ENCODE measurements at places on chromosomes 7 and 10. TPM values are rescaled to one million over a fixed set of nuclear protein-coding genes. Genes with fewer than 3 reads are reported as not detected.

Gene VPS37D
- 0.18 TPM for total RNA-seq

Gene BICC1
- not detected for total RNA-seq

Gene JAKMIP3
- 1.3 TPM for total RNA-seq

GRCh38 chr10:1516492-1517165 is 220.7 kb downstream of the ADARB2 start:
- H3K4me1 ChIP-seq, result no peaks in the 10 kb centered on the region
- DNase-seq, result no peak
- no peak overlapping the region for H3K27ac ChIP-seq
- H3K27me3 ChIP-seq, result no peaks in the 10 kb centered on the region
- no peaks in the 10 kb centered on the region for H3K36me3 ChIP-seq

Gene FGL2
- total RNA-seq, result 4.0 TPM

- H3K27ac ChIP-seq, result no peak overlapping the region
- peaks cover 23% of the 10 kb centered on the region for H3K4me1 ChIP-seq
- peaks cover 24% of the 10 kb centered on the region for H3K36me3 ChIP-seq
- no peak for DNase-seq
- no peaks in the 10 kb centered on the region for H3K27me3 ChIP-seq
Measured at GRCh38 chr7:22814261-22815208, 8.1 kb downstream of the TOMM7 start.

GRCh38 chr10:115094416-115095140 is 1.4 kb downstream of the ATRNL1 start:
- no peak for DNase-seq
- peaks cover 52% of the 10 kb centered on the region for H3K27me3 ChIP-seq

- H3K4me1 ChIP-seq, result peaks cover 15% of the 10 kb centered on the region
- H3K36me3 ChIP-seq, result peaks cover 35% of the 10 kb centered on the region
- no peak overlapping the region for H3K27ac ChIP-seq
- H3K27me3 ChIP-seq, result peaks cover 7% of the 10 kb centered on the region
- H3K4me3 ChIP-seq, result no peak overlapping the region
- DNase-seq, result peak; percentile 8
Measured at GRCh38 chr7:26369593-26369992, 77.9 kb downstream of the SNX10 start.

- H3K4me1 ChIP-seq, result no peaks in the 10 kb centered on the region
- no peak for DNase-seq
- H3K36me3 ChIP-seq, result no peaks in the 10 kb centered on the region
- no peak overlapping the region for H3K4me3 ChIP-seq
Measured at GRCh38 chr10:84665883-84666463, 337.6 kb downstream of the CCSER2 start.

GRCh38 chr7:99713995-99714570 is 20.9 kb downstream of the CYP3A7 start:
- no peak for DNase-seq
- no peak overlapping the region for H3K4me3 ChIP-seq
- no peaks in the 10 kb centered on the region for H3K4me1 ChIP-seq
- no peaks in the 10 kb centered on the region for H3K27me3 ChIP-seq
- no peaks in the 10 kb centered on the region for H3K36me3 ChIP-seq

GRCh38 chr10:92291921-92292845 is 1.2 kb downstream of the MARCHF5 start:
- peak; percentile 44 for DNase-seq
- peak overlapping the region; percentile 85 for H3K27ac ChIP-seq
- H3K4me1 ChIP-seq, result peaks cover 33% of the 10 kb centered on the region
- H3K27me3 ChIP-seq, result no peaks in the 10 kb centered on the region
- H3K36me3 ChIP-seq, result peaks cover 20% of the 10 kb centered on the region
- peak overlapping the region; percentile 93 for H3K4me3 ChIP-seq

Gene RSPH10B2
- 0.20 TPM for total RNA-seq

DNA sequence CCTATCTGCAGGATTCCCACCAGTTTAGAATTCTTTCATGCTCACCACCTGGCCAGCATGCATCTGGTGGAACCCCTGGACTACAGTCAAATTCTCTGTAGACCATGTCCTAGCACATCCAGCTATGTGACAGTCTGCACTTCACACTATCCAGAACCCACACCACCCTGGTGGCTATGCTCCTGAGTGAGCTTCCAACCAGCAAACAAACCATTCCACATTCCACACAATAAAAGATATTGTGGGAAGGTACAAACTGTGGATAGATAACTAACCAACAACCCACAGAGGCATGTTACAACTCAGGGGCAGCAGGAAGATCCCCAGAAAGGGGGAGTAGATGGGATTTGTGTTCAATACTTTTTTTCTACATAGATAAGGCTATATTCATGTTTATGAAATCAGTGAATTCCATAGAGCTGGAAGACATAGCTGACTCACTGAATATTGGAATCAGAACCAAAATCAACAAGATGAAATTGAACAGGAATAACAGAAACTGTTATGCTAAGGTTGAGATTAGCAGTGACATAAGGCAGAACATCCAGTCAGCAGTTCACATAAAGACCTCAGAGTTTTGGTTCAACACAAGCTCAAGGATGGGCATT is 72.5 kb downstream of the LRRC17 start:
- H3K27me3 ChIP-seq, result no peaks in the 10 kb centered on the region
- H3K27ac ChIP-seq, result no peak overlapping the region
- no peak for DNase-seq
- H3K36me3 ChIP-seq, result no peaks in the 10 kb centered on the region

DNA sequence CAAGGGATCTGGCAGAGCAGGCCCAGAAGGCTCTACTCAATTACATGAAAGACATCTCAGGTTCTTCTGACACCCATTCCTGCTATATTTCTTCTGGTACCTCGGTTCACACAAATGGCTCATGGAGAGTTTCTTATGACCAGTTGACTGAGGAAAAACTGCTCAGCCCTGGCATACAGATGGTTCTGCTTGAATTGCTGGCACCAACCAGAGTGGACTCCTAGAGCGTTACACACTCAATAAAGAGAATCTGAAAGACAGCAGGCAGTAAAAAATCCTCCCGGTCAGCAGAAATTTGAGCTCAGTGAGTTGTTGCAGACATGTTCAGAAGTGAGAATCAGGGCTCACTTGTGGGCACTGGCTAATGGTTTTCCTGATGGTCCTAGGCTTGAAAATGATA is 434.4 kb downstream of the TCERG1L start:
- no peak for DNase-seq
- no peaks in the 10 kb centered on the region for H3K27me3 ChIP-seq
- no peaks in the 10 kb centered on the region for H3K36me3 ChIP-seq
- H3K4me3 ChIP-seq, result no peak overlapping the region
- no peak overlapping the region for H3K27ac ChIP-seq
- no peaks in the 10 kb centered on the region for H3K4me1 ChIP-seq

Gene TMED4
- 79.6 TPM for total RNA-seq

DNA sequence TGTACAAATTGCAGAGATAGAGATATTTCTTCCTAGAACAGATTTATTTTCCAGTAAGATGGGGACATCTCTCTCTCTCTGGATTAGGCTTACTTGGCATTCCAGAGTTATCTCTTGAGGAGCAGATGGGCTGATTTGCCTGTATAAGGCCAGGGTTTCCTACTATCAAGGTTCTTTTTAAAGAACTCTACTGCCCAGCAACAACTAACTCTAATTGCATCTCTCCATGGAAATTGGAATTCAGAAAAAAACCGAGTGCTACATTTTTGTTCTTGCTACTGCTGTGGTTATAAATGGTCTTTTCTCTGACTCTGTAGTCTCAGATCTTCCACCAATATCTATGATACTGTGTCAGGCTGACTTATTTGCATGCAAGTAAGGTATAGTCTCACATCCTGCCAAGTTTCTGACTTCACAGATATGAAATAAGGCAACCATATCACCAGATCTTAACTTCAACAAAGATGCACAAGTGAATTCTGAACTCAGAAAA is 161.1 kb downstream of the CRPPA start:
- H3K36me3 ChIP-seq, result no peaks in the 10 kb centered on the region
- no peaks in the 10 kb centered on the region for H3K27me3 ChIP-seq
- H3K27ac ChIP-seq, result no peak overlapping the region
- H3K4me3 ChIP-seq, result no peak overlapping the region
- no peaks in the 10 kb centered on the region for H3K4me1 ChIP-seq

GRCh38 chr10:11437391-11438142 is 173.9 kb downstream of the USP6NL start:
- H3K27me3 ChIP-seq, result peaks cover 7% of the 10 kb centered on the region
- no peaks in the 10 kb centered on the region for H3K36me3 ChIP-seq
- H3K27ac ChIP-seq, result no peak overlapping the region
- H3K4me3 ChIP-seq, result no peak overlapping the region
- H3K4me1 ChIP-seq, result peaks cover 12% of the 10 kb centered on the region

GRCh38 chr7:129535896-129536295 is 33.6 kb downstream of the SMKR1 start:
- peak overlapping the region; percentile 27 for H3K27ac ChIP-seq
- no peaks in the 10 kb centered on the region for H3K36me3 ChIP-seq
- peaks cover 14% of the 10 kb centered on the region for H3K4me1 ChIP-seq
- no peak for DNase-seq
- no peak overlapping the region for H3K4me3 ChIP-seq
- peaks cover 2% of the 10 kb centered on the region for H3K27me3 ChIP-seq

Gene CFAP43
- total RNA-seq, result not detected

GRCh38 chr7:135143885-135144668 is 3.8 kb upstream of the TMEM140 start:
- H3K27ac ChIP-seq, result no peak overlapping the region
- H3K4me1 ChIP-seq, result peaks cover 28% of the 10 kb centered on the region
- no peaks in the 10 kb centered on the region for H3K36me3 ChIP-seq
- H3K27me3 ChIP-seq, result no peaks in the 10 kb centered on the region

Gene MYO3A
- not detected for total RNA-seq

GRCh38 chr10:101130984-101131961 is at the start of gene TLX1:
TLX1 (plus strand) TSS chr10:101131300; CDS start chr10:101131542, 242 bp downstream.
- H3K4me3 ChIP-seq, result no peak within 1 kb of the TSS
- H3K36me3 ChIP-seq, result no peaks in the 10 kb centered on the region
- H3K4me1 ChIP-seq, result peaks cover 8% of the 10 kb centered on the region
- H3K27me3 ChIP-seq, result peaks cover 87% of the 10 kb centered on the region
- no peak for DNase-seq

- no peaks in the 10 kb centered on the region for H3K36me3 ChIP-seq
- no peak overlapping the region for H3K4me3 ChIP-seq
- DNase-seq, result no peak
- H3K27ac ChIP-seq, result no peak overlapping the region
- H3K4me1 ChIP-seq, result no peaks in the 10 kb centered on the region
Measured at GRCh38 chr7:135808206-135808605, 59.6 kb upstream of the FAM180A start.

DNA sequence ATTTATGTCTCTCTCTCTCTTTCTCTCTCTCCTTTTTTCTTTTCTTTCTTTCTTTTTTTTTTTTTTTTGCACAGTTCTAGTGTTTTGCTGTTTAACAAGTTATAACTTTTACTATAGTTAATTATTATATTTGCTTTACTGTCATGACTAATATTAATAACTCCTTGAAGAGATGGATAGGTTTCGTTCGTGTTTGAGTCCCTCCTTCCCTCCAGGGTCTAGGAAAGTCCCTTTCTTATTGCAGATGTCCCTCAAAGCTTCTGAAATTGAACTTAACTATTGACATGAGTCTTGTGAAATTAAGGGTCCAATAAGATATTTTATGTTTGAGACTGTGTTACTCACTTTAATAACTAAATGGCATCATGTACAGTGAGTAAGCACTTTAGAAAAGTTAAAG is 131.4 kb downstream of the PLXDC2 start:
- no peak overlapping the region for H3K4me3 ChIP-seq
- DNase-seq, result no peak
- no peaks in the 10 kb centered on the region for H3K36me3 ChIP-seq

DNA sequence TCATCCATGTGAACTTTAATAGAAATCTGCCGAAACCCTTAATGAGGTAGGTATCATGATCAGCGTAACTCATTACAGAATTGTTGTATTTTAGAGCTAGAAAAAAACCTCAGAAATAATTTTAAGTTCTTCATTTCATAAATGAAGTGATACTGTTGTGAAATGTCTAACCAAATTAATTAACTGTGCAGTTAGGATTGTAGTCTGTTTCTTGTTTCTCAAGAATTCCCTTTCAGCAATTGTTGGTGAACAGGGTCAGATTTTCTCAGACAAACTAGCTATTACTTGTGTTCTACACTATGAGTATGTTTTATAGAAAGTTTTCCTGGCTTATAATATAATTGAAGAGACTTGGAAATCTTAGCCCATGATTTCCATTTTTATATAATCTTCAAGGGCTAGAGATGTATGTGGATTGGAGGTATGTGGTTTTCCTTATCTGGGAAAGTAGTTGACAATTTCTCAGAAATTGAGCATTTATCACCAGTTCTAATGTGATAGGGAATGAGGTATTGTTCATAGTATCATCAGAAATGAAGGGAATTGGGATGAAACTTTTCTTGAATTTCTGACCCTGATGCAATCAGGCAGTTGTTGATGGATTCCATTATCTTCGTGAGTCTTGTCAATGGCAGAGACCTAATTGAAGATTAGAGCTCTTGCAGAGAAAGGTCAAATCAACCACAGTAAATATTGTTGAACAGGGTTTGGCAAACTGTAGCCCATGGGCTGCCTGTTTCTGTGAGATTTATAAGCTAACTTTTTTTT is 55.0 kb downstream of the ST7 start:
- peaks cover 30% of the 10 kb centered on the region for H3K4me1 ChIP-seq
- no peak overlapping the region for H3K27ac ChIP-seq
- no peak overlapping the region for H3K4me3 ChIP-seq
- peaks cover 37% of the 10 kb centered on the region for H3K27me3 ChIP-seq

Gene TAF5
- total RNA-seq, result 11.0 TPM

DNA sequence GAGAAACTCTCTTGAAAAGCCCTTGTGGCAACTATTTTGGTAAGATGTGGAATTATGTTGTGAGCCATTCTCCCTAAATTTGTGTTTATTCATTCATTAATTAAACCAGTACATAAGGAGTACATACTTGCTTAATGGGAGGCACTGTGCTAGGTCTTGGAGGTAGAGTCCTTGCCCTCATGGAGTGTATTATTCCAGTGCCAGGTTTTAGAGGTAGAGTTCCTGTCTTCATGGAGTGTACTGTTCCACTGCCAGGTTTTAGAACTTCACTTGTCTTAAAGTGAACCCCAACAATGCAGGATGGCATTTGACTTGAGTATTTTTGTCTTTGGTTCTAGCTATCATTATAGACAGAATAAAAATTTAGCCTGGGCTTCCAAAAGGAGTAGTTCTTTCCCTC is 8.8 kb downstream of the MXI1 start:
- no peak overlapping the region for H3K27ac ChIP-seq
- H3K36me3 ChIP-seq, result peaks cover 22% of the 10 kb centered on the region
- peaks cover 84% of the 10 kb centered on the region for H3K4me1 ChIP-seq
- H3K4me3 ChIP-seq, result no peak overlapping the region
- no peak for DNase-seq

- H3K27me3 ChIP-seq, result no peaks in the 10 kb centered on the region
- H3K4me1 ChIP-seq, result peaks cover 84% of the 10 kb centered on the region
- H3K4me3 ChIP-seq, result no peak overlapping the region
- peaks cover 6% of the 10 kb centered on the region for H3K36me3 ChIP-seq
- DNase-seq, result no peak
Measured at GRCh38 chr7:50216626-50217025, 87.9 kb upstream of the IKZF1 start.

Data from activated T-helper 1 cell treated with anti-CD3 and anti-CD28 coated beads, Interleukin-12 subunit alpha, Interleukin-12 subunit beta, Interleukin-2, Interleukin-4 antibody, amounts not matched to agents 30 ng/mL and 10 ng/mL and 1 ng/mL, durations not matched to agents 14 hours and 24 hours and 36 hours (primary cell).